Fibroblast of skin of left quadriceps (primary cell): ENCODE measurements at places on chromosomes 6 and 20.

DNA sequence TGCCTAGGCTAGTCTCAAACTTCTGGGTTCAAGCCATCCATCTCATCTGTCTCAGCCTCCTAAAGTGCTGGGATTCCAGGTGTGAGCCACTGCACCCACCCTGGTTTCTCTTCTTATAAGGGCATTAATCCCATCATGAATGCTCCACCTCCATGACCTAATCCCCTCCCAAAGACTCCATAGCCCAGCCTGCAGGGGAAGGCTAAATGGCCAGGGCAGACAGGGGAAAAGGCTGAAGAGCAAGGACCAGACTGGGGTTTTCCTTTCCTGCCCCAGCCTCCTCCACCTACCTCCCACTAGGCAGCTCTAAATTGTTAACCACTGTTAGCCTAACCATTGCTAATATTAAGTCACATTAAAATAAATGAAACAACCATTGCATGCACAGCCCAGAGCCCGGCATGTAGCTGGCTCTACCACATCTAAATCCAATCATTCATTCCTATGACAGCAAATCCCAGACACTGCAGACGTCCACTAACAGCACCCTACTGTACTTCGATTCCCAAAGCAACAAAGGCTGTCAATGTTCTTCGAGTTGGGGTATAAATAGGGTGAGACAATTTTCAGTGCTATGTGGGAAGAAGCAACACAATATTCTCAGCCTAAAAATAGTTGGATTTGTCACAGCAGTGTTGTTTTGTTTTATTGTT is 243.2 kb upstream of the ARID1B start:
- DNase-seq, result no peak

GRCh38 chr6:45420083-45420908 is 42.6 kb upstream of the SUPT3H start:
- DNase-seq, result no peak

DNA sequence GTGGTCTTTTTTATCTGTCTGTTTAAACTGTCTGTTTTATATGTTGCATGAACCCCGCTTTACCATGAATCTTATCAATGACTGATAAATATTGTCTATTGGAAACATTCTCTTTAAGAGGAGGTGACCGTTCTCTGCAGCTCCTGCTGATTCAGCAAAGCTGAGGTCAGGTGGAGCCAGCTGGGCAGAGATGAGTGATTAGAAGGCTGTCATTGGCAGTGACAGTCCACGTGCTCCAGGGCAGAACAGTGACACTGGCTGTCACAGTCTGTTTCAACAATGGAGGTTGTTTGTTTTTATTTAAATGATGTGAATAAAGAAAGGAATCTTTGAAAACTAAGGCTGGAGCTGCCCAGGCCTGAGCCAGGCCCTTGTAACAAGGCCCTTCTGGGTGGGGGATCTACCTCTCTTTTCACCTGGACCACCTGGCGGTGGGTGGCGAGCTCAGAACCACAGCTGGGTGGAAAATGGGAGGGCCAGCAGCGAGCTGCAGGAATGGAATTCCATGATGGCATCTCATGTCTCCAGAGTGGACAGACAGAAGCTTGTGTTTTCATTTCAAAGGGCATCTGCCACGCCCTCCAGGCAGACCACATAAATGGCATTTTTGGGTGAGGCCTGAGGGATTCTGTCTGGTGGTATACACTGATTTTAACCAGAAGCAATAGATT is 12.6 kb downstream of the SYNJ2 start:
- no peak for DNase-seq

GRCh38 chr6:141562186-141562811 is 570.4 kb upstream of the GJE1 start:
- DNase-seq, result no peak
